ENCODE measurements at places on chromosomes 11 and 22. TPM values are rescaled to one million over a fixed set of nuclear protein-coding genes. Genes with fewer than 3 reads are reported as not detected.

NNMT gene
- total RNA-seq, result 244 TPM

RFPL1 gene
- not detected for total RNA-seq

PHLDA2 gene
- 149 TPM for total RNA-seq

MCHR1 gene
- total RNA-seq, result not detected

CFAP300 gene
- 6.9 TPM for total RNA-seq
